ENCODE measurements at places on chromosomes 12 and 14.
A peak's percentile ranks its signal among the peaks of the same experiment; 100 is the strongest.

DNA sequence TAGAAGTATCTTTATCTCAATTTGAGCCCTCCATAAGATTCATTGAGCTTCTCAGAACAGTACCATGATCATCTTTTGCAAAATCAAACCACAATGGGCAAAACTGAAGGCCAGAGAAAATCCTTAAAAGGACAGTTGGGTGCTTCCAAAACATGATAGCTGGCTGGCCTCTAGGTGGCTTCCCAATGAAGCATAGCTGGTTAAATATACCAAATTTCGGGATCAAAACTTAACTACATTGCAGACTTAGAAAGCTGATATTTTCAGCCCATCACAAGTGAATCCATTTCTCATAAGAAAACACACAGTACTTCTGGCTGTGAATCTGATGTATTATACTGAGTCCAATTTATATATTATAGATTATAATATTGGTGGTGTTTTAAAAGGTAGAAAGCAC, 15.3 kb upstream of the PIK3C2G start:
- no peak for DNase-seq

- peak; percentile 73 for DNase-seq
Measured at GRCh38 chr12:54390668-54391551, 6.4 kb upstream of the ZNF385A start.

DNA sequence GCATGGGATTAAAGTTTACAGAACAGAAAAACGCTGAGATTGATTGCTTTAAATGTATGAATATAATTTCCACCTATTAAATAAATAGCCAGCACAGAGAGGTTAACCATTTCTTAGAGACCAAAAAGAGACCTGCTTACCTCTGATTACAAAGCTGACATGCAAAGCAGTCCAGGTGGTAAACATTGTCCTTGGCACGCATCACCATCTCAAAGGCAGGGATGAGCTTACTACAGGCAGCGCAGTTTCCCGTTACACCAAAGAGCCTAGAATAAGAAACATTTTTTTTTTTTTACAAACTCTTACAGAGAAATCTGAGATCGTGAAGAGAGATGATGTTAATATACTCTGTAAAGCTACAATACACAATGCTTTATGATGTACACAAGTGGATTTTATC, 45.7 kb downstream of the LMO3 start:
- no peak for DNase-seq

GRCh38 chr12:132657004-132657727, 30.0 kb downstream of the POLE start:
- no peak for DNase-seq

GRCh38 chr12:122374707-122375106, 47.8 kb downstream of the CLIP1 start:
- no peak for DNase-seq

DNA sequence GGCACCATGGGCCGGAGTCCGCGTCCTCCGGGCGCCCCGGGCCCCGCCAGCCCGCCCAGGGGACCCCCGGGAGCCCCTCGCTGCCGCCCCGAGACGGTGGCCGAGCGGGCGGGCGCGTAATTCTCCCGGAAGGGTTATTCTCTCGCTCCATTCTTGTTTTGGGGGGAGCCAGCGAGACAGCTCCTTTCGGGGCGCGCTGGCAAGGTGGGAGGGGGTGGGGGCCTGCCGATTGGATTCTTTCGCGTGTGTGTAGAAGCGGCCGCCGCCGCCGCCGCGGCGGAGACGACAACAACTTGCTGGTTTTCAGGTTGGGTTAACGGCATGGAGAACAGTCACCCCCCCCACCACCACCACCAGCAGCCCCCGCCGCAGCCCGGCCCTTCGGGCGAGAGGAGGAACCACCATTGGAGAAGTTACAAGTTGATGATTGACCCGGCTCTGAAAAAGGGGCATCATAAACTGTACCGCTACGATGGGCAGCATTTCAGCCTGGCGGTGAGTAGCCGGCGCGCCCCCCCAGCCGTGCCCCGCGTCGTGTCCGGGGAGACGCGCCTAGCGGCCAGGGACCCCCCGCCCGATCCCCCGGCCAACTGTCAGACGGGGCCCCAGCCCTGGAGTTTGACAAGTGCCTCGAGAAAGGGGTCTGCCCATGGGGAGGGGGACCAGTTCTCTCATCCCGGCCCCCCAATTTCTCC, 755 bp downstream of the SETD1B start:
- DNase-seq, result peak; percentile 67

- DNase-seq, result no peak
Measured at GRCh38 chr12:107404981-107405380, 280.6 kb upstream of the PWP1 start.

DNA sequence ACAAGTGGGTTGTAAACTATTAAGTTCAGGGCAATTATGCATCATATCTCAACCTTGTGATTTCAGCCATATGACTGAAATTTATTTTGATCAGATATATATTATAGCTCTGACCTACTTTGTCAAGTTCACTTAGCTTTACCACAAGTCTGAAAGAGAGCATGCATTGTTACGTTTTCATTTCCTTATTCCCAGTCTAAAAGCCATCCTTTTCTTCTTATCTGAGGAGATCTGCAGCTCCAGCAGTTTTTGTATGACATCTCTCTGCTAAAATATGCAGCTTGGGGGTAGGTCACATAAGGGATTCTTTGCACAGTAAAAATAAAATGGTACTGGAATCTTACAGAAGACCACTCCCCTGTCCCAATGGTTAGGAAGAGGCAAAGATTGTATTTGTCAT, 1682.8 kb upstream of the FLRT2 start:
- no peak for DNase-seq

DNA sequence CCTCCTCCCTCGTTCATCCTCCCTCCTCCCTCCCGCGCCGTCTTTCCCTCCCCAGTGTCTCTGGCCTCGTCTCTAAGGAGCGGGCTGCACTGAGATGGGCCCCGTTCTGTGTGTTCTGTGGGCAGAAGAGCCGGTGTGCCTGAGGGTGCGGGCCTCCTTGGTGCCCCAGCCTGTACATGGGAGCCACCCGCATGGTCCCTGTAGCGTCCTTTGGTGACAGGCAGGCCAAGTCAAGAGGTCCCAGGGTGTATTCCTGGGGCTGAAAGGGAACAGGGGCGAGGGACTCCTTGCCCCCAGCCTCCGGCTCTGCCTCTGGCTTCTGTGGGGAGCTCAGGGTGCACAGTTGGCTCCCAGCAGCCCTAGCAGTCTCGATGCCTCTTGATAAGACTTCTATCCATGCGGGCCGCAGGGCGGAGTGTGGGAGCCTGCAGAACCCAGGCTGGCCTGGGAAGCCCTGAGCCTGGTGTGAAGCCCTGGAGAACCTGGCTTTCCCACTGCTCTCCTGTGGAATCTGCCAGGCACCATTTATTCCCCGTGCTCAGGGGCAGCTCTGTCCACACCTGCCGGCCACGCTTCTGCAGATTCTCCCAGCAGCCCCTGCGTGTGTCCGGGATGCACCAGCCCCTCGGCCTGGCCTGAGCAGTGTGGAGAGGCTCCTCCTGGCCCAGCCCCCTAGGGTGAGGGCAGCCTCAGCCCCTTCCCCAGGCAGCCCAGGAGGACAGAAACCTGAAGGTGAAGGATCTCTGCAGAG, 181.3 kb downstream of the KIF26A start:
- DNase-seq, result no peak
